NCI-H1417 treated with DMSO at 0.1 percent for 48 hours (cell line): ENCODE measurements at places on chromosomes 5 and 9.

DNA sequence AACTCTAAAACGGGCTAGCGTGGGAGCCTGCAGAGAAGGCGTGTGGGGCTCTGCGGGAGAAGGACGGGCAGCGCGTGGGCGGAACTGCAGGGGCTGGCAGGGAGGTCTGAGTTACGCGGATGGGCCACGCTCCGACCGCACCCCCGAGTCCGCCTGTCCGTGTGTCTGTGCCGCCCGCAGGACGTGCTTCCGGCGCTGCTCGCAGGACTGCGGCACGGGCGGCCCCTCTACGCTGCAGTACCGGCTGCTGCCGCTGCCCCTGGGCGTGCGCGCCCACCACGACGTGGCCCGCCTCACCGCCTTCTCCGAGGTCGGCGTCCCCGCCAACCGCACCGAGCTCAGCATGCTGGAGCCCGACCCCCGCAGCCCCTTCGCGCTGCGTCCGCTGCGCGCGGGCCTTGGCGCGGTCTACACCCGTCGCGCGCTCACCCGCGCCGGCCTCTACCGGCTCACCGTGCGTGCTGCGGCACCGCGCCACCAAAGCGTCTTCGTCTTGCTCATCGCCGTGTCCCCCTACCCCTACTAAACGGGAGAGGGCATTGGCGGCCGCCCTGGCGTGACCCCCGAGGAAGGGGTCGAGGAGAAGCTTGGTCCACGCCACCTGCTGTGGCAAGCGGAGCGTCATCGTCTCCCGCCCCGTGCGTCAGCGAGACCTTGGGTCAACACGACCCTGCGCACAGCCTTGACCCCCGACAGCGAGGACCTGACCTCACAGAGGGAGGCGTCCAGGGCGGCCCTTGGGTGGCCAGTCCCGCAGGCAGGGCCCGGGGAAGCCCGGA, 11.4 kb upstream of the ASS1 start:
- no peak for DNase-seq

DNA sequence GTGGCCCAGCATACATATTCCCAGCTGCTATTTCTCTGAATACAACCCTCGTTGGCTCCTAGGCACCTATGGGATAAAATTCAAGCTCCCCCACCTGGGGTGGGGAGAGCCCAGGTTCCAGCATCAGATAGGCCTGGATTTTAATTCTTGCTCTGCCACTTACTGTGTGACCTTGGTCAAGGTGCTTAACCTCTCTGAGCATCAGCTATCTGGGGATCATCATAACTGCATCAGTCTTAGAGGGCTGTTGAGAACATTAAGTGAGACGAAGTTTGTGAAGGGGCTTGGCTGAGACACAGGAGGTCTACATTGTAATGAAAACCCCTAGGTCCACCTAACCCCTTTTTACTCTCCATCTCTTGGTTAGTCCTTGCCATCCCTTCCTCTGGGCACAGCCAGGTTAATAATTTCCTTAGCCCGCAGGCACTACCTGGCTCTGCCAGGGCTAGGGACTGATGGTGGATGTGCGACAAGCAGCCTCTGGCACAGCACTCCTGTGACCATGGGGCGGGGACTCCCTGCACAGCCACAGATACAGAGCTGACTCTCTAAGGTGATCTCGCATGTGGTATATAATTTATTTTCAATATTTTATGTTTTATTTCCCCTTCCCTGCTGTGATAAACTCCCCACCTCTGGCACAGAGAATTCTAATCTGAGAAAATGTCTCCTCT, 68.7 kb downstream of the CRB2 start:
- DNase-seq = no peak

- no peak for DNase-seq
These were observed 5.1 kb upstream of the ORM1 start for GRCh38 chr9:114317665-114318357.

GRCh38 chr9:108182950-108183381, 672.8 kb downstream of the ACTL7B start:
- no peak for DNase-seq

DNA sequence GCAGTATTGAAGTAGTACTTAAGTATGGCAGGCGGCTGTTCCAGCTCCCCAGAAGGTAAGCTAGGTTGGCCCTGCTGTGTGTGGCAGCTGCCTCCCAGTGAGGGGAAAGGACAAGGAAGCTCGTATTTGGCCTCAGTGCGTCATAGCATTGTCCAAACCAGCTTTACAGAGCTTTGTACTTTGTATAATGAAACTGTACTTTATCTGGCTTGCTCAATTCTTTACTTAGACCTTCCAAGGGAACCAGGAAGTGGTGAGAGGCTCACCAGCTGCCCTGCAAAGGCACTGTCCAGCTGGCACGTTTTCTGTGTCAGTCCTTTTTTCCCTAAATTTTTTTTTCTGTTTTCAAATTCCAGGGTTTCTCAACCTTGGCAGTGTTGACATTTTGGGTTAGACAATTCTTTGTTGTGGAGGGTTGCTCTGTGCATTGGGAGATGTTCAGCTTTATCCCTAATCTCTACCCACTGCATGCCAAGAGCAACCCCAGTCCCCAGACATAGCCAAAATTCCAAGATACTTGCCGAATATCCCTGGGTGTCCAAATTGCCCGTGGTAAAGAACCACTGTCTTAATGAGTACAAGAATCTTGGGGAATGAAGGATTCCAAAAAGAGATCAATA, 474.5 kb downstream of the LRRC70 start:
- DNase-seq = no peak

DNA sequence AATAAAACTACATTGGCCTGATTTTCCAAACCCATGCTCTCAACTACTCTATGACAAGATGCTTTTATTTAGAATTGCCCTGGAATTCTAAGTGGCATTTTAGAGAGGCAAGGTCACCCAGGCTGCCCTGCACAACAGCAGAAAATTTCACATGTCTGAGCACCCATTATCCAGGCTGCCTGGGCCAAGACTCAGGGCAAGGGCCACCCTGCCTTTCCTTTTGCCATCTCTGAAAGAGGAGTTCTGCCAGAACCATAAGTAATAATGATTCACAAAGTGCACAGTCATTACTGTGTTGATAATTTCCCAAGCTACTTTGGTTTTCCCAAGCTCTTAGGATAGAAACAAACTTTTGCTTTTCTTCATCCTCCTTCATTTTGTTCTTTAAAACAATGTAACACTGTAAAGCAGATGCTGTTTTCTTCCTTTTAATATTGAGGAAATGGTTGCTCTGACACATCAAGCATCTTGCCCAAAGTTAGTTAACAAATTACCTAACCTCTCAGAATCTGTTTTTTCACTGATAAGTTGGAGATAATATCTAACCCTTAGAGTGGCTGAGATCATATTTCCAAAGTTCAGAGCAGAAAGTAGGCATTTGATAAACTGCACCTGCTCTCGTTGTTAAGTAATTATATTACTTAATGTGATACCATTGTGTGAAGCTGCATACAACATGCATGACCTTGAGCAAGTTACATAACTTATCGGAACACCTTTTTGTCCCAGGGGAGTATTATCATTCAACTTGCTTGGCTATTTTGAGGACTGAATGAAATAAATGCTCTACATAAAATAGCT, 325.6 kb downstream of the PRELID2 start:
- DNase-seq = no peak

GRCh38 chr5:180811623-180812124, 9.1 kb upstream of the MGAT1 start:
- DNase-seq = no peak

GRCh38 chr5:139654464-139654863, 6.3 kb downstream of the CXXC5 start:
- DNase-seq = no peak

GRCh38 chr5:573976-574375, 38.2 kb upstream of the CEP72 start:
- no peak for DNase-seq

- DNase-seq = no peak
These were observed 100.6 kb downstream of the ELAVL2 start for GRCh38 chr9:23725279-23725946.

DNA sequence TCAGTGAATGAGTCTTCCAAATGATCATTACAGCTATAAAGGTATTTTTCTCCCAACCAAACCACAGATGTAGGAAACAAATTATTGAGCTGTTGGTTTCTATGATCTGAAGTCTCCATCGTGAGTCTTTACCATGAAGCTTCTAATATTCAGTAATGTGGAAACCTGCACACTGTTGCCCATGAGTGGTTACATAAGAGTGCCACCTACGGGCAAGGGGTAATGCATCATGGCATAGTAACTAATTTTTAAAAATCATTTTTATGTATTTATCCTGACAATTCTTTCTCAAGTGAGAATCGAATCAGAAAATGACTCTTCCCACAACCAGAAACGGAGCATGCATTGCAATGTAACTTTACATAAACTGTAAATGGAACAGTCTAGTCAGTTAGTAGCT, 282.5 kb upstream of the SMARCA2 start:
- no peak for DNase-seq

DNA sequence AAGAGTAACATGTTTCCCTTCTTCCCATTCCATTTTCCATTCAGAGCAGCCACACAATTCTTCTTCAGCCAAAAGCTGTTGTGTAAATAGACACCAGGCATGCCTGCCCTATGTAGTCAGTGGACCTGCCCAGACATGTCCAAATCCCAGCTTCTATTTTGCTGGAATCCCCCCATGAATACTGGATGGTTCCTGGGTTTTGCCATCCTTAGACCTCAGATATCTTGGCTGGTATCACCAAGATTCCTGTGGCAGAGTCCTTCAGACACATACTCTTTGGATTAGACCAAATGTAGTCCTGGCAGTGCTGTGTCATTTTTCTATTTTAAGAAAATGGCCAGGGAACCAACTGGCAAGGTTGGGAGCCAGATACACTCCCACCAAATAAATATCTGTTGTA, 10.3 kb downstream of the FST start:
- DNase-seq = no peak

- DNase-seq = no peak
These were observed 87.6 kb upstream of the IL33 start for GRCh38 chr9:6128030-6128429.

DNA sequence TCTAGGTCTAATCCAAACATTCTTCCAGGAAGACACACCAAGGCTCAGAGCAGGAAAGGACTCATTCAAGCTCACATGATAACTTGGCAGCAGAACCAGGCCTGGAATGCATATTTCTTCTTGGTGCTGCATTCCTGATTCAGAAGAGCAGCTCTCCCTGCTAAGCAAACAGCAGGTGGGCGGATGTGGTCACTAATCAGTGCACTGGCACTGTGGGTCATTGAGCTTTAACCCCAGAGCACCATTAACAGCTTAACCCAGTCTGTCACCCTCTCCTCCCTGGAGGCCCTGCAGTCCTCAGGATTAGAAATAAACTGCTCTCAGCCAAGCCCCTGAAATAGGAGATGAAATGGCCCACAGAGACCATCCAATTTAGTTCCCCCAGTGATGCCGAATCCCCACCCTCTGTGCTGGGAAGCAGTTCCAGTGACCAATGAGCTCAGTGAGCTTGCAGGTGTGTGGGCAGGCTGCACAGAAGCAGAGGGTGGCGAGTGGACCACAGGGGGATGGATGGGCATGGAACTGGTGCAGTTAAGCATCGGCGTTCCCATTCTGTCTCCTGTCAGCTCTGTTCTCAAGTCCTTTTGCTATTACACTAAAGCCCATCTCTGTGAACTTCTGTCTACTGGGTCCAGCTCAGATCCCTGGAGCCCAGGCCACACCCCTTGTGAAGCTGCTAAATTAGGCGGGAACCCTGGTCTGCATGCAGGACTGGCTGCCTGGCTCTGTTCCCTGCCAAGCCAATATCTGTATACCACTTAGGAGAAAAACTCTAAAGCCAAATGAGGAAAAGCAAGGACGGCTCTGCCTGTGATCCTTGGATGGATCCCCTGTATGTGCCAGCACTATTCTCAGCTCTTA, 16.6 kb upstream of the MEGF9 start:
- DNase-seq = no peak

- DNase-seq = no peak
These were observed 59.1 kb upstream of the ZFAND5 start for GRCh38 chr9:72424131-72424530.

GRCh38 chr9:114226246-114227055, 71.1 kb downstream of the COL27A1 start:
- no peak for DNase-seq

DNA sequence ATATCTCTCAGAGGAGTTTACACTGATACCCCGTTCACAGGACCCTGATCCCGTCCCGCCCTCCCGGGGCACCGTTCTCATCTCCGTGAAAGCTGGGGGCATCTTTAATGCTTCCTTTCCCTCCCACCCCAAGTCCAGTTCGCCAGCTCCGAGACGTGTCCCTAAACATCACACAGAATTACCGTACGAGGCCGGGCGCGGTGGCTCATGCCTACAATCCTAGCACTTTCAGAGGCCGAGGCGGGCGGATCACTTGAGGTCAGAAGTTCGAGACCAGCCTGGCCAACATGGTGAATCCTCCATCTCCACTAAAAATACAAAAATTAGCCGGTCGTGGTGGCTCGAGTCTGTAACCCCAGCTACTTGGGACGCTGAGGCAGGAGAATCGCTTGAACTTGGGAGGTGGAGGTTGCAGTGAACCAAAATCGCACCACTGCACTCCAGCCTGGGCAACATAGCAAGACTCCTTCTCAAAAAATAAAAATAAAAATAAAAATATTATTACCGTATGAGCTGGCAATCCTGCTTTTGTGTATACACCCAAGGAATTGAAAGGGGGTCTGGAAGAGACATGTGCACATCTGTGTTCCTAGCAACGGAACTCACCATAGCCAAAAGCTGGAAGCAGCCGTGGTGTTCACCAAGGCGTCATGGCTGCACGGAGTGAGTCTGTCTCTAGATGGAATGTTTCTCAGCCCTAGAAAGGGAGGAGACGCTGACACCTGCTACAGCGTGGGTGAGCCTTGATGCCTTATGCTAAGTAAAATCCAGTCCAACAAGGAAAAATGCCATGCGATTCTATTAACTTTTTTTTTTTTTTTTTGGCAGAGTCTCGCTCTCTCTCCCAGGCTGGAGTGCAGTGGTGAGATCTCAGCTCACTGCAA, 1.2 kb upstream of the ABO start:
- no peak for DNase-seq

GRCh38 chr9:116432051-116432450, 255.1 kb upstream of the TRIM32 start:
- no peak for DNase-seq

DNA sequence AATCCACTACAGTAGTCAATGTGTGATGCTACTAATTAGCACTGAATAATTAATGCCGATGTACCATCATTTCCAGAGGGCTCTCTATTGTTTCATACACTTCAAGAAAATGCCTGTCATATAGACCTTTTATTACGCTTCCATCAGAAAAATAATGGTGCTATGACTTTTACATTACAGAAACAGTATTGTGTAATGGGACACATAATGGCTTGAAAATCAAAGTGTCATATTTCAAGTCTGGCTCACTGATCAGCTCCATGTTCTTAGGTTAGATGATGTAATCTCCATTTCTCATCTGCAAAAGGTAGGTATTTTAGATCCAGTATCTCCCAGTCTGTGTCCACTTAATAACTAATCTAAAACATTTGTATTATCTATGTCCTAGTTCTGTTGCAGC, 990.6 kb upstream of the TYRP1 start:
- no peak for DNase-seq

- DNase-seq = no peak
These were observed 186.2 kb downstream of the PJA2 start for GRCh38 chr5:109223531-109223930.

- DNase-seq = no peak
These were observed 4.7 kb downstream of the DNAI1 start for GRCh38 chr9:34463098-34463900.
